Eye (tissue), 1 donor: ENCODE measurements at places on chromosomes 4 and X.

- DNase-seq: peak; percentile 46
Observed at GRCh38 chr4:73891739-73892405, 22.7 kb downstream of the CXCL1 start.

DNA sequence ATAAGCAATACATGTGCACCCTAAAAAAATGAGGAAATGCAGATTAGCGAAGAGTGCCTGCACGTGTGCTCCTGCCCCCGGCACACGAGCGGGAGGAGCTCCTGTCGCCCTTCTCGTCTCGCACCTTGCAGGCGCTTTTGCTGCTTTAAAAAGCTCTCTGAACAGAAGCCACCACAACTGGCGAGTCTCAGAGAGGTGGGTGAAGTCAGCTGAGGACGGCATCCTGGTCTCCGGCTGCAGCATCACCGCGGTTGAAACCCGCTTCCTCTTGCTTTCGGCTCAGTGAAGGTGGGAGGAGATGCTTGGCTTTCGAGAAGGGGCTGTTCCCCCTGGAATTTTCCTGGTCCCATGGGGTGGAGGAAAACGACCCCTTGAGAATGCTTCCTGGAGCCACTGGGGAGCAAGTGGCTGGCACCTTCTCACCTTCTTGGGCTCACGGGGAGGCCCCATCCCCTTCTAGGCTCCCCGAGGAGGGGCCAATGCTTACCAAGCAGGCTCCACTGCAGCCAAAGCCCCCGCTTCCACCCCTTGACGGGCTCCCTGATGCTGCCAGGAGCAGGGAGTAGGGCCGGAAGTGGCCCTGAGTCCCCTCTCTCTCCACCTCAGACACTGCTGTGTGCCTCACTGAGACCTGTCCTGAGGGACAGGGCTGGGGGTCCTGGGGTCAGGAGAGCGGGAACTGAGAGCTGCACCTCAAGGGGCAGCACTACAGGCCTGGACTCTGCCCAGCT is 29.2 kb upstream of the MXD4 start:
- DNase-seq: no peak

- DNase-seq: peak; percentile 3
Observed at GRCh38 chr4:181911420-181911819, 331.8 kb upstream of the TENM3 start.

DNA sequence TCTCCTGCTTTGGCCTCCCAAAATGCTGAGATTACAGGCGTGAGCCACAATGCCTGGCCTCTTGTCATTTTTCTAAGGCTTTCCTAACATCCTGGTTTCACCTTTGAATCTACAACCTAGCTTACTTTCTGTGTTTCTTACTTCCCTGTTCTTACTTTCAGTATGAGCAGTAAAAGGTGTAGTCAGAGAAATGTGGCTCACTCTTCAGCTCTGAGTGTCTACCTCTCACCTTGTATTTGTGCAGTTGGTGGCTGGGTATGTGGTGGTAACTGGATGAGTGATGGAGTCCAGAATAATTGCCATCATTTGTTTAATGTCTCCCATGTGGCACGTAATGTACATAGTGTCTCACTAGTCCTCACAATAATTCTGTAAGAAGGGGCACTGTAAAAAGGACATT is 19.1 kb upstream of the CXCL11 start:
- DNase-seq: no peak

DNA sequence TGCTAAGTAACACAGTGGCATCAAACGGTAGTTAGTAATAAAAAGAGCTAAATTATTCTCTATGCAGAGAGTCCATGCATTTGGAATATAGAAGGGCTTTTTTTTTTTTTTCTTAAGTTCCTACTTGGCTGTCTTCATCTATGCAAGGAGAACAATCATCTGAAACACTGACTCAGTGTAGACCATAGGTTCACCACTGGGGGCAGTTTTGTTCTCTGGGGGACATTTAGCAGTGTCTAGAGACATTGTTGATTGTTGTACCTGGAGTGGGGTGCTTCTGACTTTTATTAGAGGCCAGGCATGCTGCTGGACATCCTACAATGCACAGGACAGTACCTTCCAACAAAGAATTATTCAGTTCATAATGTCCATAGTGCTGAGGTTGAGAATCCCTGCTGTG is 41.2 kb downstream of the TMA16 start:
- no peak for DNase-seq

DNA sequence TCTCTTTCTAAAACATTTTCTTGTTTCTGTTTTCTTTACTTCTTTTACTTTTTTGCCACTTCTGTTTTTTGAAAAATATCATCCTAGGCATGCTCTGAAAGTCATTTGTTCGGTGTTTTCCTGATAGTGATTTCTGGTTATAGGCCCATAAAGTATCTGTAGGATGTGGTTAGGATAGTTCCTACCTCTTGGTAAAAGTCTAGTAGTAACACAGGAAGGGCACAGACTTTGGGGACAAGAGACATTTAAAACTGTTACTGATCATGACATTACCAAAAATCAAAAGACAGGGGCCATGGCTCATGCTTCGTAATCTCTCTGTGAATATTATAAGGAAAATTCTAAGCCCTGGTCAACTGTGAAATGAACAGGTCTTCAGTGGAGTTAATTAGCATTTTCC is 44.8 kb downstream of the FHL1 start:
- DNase-seq: no peak

- no peak for DNase-seq
Observed at GRCh38 chrX:652341-652741, 21.8 kb downstream of the SHOX start.

DNA sequence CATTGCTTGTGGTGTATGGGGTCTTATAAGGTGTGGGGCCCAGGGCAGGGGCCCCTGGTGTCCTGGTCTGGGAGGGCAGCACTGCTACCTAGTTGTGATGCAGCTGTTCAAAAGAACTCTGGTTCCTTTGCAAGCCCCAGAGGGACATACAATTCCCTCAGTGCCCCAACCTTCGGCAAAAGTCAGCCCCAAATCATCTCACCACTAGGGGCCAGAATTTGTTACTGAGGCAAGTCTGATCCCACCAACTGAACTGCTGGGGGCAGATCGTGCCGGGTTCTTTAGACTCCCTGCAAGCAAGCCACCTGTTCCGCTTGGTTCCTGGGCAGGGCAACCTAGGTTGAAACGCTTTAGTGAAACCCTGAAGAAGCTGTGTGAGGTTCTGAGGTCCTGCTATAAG is 180.1 kb upstream of the S100G start:
- no peak for DNase-seq

DNA sequence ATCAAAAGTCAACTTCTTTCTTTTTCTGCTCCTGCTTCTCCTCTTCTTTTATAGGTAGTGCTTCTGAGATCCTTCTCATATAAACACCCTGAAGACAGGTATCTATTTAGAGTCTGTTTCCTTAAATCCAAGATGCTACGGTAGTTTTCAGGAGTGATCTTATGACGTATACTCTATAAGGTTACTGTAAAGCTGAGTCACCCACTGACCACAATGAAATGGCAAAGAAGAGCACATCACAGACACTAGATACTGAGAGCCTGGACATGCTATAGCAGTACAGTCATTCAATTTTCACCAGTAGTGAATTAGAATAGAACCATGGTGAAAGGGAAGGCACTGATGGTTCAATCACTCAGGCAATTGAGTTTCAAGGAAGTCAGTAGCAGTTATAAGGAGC is 412.5 kb downstream of the ADAM29 start:
- DNase-seq: no peak

- DNase-seq: no peak
Observed at GRCh38 chr4:138535316-138535715, 293.2 kb upstream of the SLC7A11 start.

GRCh38 chr4:77358315-77358928 is 201.4 kb downstream of the CCNG2 start:
- peak; percentile 69 for DNase-seq

DNA sequence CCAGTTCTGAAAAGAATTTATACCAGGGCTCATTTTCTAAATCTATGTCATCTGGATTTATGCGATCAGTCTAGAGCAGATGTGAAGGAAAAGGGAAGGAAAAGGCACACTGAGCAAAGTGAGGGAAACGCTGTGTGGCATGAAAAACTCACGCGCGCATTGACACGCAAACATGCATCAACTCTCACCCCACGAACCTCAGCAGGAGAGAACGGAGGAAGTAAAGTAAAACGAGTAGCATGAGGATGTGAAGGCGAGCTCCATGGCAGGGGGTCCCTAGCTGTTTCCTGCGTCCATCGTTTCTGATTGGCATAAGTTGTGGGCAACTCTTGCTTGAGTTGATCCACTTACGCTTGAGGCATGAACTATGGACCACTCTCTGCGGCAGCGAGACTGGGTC is 102.8 kb upstream of the PDLIM3 start:
- peak; percentile 35 for DNase-seq

- no peak for DNase-seq
Observed at GRCh38 chr4:76997532-76997931, 48.0 kb downstream of the SEPTIN11 start.

GRCh38 chr4:21921526-21922180 is 26.9 kb downstream of the KCNIP4 start:
- DNase-seq: no peak

GRCh38 chr4:84495118-84495793 is 3.8 kb downstream of the NKX6-1 start:
- peak; percentile 76 for DNase-seq

- peak; percentile 44 for DNase-seq
Observed at GRCh38 chrX:13357925-13358324, 38.1 kb upstream of the ATXN3L start.

DNA sequence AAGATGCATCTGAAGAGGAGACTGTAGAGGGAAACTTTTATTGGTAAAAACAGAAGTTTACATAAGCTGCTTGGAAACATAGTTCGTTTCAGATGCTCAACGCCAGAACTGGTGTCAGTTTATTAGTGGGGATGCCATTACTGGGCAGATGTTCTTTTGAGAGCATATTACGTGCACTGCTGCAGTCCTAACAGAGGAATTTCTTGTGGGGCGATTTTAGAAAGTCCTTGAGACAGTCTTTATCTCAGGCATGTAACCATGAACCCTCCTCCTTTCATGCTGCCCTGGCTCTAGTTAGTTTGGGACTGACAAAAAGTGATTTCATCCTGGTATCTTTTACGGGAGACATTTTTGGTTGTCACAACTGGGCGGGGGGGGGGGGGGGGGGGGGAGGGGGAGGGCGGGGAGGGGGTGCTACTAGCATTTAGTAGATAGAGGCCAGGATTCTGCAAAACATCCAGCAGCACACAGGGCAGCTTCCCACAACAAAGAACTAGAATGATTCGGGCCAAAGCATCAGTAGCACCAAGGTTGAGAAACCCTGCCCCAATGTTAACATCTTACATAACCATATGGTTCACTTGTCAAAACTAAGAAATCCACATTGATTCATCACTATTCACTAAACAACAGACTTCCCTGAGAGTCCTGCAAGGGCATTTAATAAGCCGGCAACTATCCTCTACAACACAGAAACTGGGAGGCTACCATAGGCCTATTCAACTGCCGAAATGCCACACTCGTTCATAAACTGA is 118.6 kb upstream of the FTHL17 start:
- DNase-seq: no peak

GRCh38 chr4:11615601-11616000 is 186.9 kb upstream of the HS3ST1 start:
- DNase-seq: no peak

DNA sequence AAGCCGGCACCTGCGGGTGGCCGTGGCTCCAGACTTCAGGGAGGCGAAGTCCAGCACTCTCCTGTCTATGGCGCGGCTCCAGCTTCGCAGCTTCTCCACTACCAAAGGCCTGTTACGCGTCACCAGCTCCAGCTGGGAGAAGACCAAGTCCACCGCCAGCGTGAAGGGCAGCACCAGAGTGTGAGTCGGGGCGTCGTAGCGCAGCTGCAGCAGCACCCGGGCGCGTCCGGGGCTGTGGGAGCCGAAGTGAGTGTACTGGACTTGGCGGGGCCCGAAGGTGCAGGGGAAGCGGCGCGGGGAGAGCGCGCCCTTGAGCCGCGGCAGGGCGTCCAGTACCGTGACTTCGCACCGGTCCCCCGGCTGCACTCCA is 444 bp downstream of the FREM3 start:
- DNase-seq: peak; percentile 79

DNA sequence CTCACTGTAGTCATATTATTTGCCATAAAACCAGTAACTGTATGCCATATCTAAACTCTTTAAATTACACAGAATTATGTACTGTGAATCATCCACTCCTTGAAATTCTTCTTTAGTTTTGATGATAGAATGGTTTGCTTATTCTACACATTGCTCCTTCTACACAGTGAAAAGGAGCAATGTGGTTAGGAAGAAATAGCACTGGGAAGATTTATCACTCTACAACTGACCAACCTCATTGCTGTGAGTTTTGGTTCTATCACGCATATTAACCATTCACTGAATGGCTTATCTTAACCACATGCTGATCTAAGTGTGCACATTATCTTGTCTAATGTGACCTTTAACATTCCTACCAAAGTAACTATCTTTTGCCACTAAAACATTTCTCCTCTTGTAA is 415.7 kb upstream of the NDST4 start:
- DNase-seq: no peak

DNA sequence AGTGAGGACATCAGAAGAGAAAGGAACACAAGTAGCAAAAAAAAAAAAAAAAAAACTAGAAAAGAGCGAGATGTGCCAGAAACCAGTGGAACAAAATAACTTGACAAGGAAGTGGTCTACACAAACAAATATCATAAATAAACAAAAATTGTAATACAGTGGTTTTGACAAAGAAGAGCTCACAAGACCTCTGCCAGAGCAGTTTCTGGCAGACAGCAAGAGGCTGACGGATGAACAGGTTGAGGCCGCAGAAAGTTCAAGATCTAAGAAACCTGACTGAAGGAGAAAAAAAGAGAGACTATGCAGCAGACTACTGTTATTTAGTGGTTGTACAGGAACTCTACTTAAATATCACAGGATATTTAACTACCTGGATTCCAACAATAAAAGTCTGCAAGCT is 66.2 kb downstream of the MAB21L2 start:
- DNase-seq: no peak

DNA sequence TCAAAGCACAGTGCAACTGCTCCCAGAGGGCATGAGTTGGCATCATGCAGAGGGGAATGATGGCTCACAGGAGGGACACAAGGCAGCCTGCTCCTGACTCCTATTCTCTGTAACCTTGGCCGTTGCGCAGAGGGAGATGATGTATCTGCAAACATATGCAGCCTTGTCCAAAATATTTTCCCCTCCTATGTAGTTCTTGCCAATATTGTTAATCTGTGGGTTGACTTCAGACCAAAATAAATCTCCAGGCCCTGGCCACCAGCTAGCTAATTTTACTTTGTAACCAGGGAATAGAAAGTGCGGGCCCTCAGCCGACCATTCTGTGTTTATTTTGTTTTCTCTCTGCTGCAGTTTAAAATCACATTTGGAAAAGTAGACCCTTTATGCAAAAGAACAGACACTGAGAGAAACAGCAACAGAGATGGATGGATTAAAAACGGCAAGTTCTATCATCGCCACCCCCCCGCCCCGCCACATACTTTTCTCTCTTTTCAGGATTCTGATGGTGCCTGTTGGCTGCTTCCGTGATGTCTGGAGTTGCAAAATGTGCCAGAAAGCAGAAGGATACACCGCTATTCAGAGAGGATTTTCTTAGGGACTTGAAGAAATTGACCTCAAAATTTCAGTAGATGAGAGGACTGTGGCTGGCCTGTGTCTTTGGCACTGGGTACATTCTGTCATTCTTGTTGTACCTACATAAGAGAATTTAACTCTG is 185.3 kb upstream of the BCOR start:
- peak; percentile 28 for DNase-seq
